ENCODE measurements at places on chromosomes 2 and 18.
A peak's percentile ranks its signal among the peaks of the same experiment; 100 is the strongest.

DNA sequence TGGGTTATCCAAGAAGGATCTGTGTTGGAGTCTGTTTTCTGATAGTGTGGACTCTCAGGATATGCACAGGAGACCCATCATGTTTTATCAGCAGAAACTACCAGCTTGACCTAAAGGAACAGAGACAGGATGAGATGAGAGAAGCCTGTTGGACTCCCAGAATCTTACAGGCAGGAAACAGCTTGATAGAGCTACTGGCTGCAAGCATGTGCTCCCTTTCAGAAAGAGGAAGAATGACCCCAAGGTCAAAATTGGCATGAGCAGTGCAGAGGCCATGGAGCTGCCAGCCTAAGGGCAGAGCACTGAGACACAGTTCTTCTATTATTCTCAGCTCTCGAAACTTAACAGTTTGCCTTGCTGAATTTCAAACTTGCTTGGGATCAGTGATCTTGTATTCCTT lies 135.2 kb upstream of the NFATC1 start:
- DNase-seq = no peak

DNA sequence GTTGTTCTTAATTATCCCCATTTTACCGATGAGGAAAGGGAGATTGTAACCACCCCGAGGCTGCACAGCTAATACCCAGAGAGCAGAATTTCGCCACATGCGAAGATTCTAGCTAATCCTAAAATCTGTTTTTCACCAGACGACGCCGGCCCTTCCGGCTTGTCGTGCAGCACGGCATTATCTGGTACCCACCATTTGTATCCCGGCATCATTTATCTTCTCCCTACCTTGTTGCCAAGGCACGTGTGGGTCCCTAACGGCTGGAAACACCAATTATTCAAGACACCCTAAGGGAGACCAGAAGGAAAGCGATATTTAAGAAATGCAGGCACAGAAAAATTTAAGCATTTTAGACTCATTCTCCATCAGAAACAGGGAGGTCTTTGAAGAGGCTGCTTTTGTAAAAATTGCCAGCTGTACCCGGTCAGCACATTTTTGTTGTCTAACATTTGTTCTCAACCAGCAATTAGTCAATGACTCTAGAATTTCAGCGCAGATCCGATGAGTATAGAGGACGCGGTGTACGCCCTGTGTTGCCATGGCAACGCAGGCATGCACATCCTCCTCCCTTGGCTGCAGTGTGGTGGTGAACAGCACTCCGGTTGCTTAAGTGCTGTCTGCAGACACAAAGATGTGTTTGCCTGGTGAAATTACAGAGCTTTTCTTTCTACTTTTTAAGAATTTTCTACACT lies 111.6 kb downstream of the AGAP1 start:
- DNase-seq = no peak

DNA sequence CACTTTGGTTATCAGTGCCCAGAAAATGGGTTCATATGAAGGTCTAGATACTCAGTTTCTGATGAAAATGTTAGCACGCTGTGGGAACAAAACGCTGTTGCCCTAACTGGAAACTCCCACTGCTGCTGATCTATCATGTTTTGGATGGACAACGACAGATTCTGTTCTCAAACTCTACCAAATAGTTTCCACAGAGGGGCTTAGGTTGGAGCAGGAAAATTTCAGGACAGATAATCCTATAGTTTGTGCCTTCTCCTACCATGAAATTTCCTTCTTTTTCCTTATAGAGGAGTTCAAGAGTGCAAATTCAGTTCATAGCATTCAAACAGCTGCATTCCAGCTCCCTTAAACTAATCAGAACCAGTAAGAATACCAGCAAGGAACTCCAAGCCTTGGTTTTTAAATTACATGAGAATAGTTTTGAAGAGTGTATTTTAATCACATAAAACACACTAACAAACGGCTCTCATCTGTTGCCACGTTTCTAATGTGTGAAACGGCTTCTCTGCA lies 58.7 kb upstream of the RALBP1 start:
- no peak for DNase-seq

- DNase-seq = no peak
Measured at GRCh38 chr2:29786361-29786760, 135.0 kb downstream of the ALK start.

GRCh38 chr2:84800194-84800805 lies 80.6 kb downstream of the TRABD2A start:
- DNase-seq = no peak

DNA sequence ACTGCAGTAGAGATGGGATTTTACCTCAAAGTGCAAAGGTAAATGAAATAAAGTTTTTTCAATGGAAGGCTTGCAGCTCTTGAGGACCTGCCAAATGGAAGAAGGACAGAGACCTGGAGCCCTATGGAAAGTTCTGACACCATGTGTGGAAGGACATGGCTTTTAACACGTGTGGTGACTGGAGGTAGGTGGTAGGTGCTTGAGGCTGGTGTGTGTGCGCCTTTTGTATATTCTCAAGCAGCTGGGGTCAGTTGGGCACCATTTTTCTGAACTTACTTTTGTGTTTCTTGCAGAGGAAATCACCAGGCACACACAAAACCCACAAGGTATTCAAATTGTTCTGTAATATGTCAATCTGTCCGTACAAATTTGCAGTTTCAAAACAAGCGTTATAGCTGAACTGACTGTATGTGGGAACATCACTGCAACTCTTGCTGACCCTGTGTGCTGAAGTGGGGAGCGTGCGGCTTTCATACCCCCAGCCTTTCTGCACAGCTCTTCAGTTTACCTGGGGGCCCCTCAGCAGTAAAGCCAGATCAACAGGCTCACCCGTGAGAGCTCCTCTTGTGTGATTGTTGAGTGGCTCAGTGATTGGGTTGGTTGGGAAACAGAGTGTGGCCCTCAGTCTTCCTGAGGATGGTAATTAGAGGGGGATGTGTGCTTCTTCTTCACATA lies 363 bp downstream of the GREB1 start:
- no peak for DNase-seq

GRCh38 chr2:104090407-104090806 lies 763.5 kb upstream of the POU3F3 start:
- no peak for DNase-seq

DNA sequence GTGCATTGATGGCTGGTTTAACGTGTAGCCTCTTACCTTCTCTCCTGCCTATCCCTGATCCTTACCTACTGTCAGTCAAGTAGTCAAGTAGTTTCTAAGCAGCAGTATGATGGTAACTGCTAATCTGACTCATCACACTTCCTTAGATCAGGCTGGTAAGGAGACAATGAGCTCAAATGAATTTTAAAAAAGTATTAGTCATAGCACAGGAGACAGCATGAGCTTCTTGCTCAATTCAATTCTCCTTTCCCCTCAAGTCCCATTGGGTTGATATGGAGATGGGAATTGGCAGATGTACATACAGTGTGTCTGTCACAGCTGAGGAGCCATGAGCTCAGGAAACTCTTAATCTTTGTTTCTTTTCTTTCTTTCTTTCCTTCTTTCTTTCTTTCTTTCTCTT lies 799.7 kb downstream of the LRP1B start:
- peak; percentile 2 for DNase-seq

DNA sequence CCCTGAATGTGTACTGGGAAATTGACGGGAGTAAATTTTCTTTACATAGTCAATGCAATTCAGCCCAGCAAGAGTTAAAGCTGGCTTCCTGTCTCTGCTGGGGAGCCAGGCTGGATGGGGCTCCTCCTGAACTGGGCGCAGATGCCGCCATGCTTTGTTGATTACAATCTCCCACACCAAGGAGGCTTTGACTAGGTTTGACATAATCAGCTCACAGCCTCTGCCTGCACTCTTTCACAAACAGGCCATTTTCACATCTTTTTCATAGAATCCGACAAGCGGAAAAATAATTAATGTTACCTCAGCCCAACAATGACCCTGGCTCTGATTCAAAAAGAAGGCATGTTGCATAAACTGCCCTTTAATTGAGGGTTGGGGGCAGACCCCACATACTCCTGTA lies 54.3 kb downstream of the FOXI3 start:
- DNase-seq = no peak

DNA sequence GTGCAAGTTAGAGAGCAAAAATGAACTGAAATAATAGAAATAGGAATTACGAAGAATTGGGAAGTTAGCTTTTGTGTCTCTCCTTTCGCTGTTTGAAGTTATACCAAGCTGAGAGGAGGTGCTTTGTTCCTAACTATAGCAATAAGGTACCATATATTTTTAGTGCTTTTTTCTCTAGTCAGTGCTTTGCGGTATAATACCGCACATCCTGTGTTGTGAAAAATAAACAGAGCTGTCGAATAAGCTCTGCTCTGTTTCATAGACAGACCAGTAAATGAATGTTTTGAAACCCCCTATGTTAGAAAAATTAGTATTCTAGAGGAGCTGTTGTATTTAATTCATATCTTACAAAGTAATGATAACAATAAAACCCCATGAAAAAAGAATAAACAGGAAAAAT lies 130.8 kb downstream of the MAP4K4 start:
- no peak for DNase-seq

- no peak for DNase-seq
Measured at GRCh38 chr2:2887772-2888387, 489.7 kb downstream of the EIPR1 start.

- DNase-seq = no peak
Measured at GRCh38 chr18:8711736-8712135, 6.4 kb downstream of the MTCL1 start.

- peak; percentile 53 for DNase-seq
Measured at GRCh38 chr18:33440060-33441043, at the start of gene CCDC178. Gene CCDC178 (minus strand): TSS chr18:33440721. CDS start chr18:33412088, 28,633 bp downstream.

- DNase-seq = no peak
Measured at GRCh38 chr2:70715071-70715985, 52.7 kb downstream of the ADD2 start.

GRCh38 chr2:35973737-35974132 lies 381.8 kb upstream of the CRIM1 start:
- DNase-seq = peak; percentile 25

- no peak for DNase-seq
Measured at GRCh38 chr2:108637304-108637669, 82.0 kb upstream of the RANBP2 start.

- DNase-seq = no peak
Measured at GRCh38 chr2:102424754-102425153, 1.8 kb downstream of the IL18RAP start.

GRCh38 chr2:218093879-218094278 lies 24.8 kb downstream of the RUFY4 start:
- peak; percentile 1 for DNase-seq

- DNase-seq = no peak
Measured at GRCh38 chr2:158038901-158039300, 62.8 kb upstream of the UPP2 start.

DNA sequence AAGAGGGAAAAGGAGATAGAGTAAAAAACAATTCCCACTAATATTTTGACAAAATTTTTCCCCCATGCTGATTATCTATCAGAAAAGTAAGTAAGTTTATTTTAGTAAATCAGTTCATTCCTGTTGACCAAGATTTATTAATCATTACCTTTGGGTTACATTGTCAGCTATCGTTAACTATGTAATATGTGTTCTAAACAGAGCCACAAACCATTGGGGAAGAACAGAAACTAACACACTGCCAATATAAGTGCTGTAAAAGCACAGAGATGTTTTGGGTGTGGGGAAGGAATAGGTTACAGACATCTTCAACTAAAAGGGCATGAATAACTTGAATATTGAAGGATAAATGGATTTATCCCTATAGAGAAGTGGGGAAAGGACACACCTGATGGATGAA lies 42.5 kb upstream of the ACADL start:
- no peak for DNase-seq

- no peak for DNase-seq
Measured at GRCh38 chr18:79915161-79916127, 36.0 kb downstream of the SLC66A2 start.

DNA sequence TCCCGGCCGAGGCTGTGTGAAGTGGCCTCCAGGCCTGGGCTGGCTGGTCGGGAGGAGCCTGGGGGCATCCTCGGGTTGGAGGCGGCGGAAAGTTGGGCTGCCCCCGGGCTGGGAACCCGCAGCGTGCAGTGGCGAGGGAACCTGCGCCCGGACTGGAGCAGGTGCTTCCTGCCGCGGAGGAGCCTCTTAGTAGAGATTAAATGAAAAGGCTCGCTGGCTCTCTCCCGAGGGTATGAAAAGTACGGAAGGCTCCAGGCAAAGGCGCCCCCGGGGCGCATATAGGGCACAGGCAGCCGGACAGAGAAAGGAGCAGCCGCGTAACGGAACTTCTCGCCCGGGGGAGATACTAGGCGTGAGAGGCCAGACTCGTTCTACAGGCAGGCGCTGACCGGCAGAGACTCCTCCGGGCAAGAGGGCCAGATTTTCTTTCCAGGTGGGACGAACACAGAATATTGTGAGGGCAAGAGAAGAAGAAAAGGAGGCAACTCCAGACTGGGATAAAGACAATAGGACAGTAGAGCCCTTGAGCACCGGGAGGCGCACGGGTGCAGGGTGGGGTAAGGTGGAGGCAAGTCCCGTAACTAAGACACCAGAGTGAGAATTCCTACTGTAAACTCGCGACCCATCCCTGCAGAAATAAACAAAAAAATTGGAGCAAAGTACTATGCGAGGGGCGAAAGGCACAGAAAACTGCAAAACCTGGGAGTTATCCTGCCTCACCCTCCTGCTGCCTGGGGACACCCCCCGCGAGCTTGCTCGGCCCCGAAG lies 816 bp downstream of the CDH2 start:
- DNase-seq = peak; percentile 9

DNA sequence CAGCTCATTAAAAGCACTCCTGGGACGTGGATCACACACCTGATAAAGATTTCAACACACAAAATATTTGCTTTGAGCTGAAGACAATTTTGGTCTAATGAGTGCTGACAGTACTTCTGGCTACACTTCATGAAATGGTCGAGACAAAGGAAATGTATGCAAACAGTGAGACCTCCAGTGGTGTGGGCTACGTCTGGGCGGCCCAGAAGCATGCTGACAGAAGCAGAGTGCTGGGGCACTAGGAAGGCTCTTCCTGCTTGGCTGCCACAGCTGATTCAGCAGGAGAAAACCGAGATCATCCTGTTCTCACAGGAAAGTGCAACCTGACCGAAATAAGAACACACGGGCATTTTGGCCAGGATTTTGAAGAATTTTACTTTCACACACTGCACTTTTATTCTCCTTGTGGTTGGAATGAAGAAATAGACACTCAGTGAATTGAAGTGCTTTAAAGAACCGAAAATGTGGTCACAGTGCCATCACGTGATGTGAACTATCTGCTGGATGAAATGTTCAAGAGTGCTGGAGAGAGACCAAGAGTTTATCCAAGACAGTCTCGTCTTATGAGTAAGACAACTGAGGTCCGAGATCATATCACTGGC lies 149.5 kb downstream of the CCBE1 start:
- DNase-seq = no peak

DNA sequence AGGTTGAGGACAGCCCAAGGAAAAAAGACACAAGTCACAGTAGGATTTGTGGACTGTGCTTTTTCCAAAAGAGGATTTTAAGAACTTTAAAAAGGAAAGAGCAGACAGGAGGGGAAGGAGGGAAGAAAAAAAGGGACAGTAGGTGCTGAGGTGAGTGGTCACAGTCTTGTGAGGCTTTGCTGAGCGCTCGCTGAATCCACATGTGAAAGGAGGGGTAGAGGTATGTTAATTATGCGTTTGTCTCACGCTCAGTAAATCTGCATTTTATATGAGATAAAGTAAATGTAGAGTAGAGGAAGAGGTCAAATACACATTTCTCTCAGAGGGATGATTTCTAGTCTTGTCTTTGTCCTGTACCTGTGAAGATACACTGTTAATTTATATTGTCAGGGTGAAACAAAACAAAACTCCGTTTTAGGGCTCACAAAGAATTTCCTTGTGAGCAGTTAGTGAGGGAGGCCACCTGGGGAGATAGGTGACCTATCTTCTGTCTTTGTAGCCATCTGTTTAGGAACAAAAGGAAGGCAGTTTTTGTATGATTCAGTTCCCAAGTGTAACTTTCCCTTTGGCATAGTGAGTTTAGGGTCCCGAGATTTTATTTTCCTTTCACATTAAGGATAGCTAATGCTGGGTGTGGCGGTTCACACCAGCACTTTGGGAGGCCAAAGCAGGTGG lies 25.3 kb downstream of the GNAL start:
- no peak for DNase-seq

GRCh38 chr2:47354848-47355204 lies 48.1 kb upstream of the MSH2 start:
- DNase-seq = no peak

All from urothelium cell line (cell line).